ENCODE measurements at places on chromosomes 5 and 9.

- no peak for DNase-seq
Measured at GRCh38 chr5:26889815-26890214, 148.6 kb downstream of the CDH9 start.

GRCh38 chr5:116454417-116454927 is 120.2 kb downstream of the SEMA6A start:
- no peak for DNase-seq

DNA sequence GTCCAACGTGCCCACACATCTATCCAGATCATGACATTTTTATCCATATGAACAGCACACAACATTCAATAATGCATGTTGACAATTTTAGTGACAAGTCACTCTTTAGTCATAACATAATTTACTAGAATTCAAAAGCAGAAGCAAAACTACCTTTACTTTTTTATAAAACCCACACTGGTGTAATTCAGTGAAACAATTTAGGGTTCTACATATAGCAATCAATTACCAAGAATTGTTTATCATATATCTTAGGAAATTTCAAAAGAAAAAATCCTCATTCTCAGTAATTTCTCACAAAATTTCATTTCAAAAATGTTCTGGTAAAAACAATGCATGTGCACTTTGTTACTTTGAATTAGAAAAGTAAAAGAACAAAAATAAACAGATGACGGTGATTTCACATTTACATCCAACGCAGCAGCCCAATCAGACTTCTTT is 12.6 kb downstream of the AUH start:
- no peak for DNase-seq

- DNase-seq, result no peak
Measured at GRCh38 chr9:80501635-80502034, 929.9 kb downstream of the TLE4 start.

DNA sequence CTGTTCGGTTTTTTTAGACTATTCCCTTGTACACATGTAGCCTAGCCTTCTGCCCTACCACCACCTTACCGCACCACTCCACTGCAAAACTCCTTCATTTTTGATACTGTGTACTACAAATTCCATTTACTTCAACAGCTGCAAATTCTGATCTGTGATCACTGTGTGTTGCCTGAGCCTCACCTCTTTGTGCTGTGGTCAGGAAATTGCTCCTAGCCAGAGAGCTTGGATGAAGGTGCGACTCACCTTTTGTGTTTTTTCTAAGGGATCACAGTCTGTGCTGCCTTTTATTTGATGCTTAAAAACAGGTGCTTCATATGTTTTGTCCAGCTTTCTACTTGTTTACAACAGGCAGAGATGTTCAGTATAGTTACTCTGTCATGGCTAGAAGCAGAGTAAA is 31.5 kb downstream of the CSNK1G3 start:
- no peak for DNase-seq

DNA sequence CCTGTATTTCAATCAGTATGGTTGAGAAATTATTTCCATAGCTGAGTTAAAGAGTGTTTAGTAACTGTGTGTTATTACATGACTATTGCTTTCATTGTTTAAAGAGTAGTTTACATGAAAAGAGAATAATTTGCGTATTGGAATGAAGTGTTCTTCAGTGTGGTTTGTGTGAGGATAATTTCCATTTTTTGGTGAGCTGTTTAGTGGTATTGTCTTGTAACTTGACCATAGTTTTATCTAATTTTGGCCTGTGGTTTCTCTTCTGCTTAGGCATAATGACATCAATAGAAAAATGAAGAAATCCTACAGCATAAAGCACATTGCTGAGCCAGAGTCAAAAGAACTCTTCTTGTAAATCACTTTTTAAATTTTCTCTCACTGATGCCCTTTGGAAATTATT is 151.2 kb downstream of the SNCAIP start:
- DNase-seq, result no peak

Data from CD4-positive, CD25-positive, alpha-beta regulatory T cell (primary cell).